ENCODE measurements at places on chromosomes 6 and 20.

- DNase-seq: no peak
Measured at GRCh38 chr6:114240796-114241195, 102.0 kb downstream of the HS3ST5 start.

DNA sequence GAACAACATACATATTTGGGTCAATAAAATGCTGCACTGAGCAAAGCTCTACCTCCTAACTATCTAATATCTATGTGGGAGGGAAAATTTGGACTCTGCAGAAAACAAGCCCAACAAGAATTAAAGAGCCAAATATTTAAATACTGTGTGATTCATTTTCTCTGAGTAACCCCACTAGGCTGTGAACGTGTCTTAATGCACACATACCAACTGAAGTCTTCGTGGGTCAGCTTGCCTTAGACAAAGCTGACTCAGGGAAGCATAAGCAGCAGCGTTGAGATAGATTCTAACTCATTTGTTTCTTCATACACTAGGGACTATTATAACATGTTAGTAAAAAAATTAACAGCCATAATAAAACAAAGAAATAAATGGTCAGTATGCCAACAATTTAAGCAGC lies 114.3 kb downstream of the GJA1 start:
- no peak for DNase-seq

GRCh38 chr20:62136283-62137091 lies 6.7 kb downstream of the PSMA7 start:
- DNase-seq: peak; percentile 61

DNA sequence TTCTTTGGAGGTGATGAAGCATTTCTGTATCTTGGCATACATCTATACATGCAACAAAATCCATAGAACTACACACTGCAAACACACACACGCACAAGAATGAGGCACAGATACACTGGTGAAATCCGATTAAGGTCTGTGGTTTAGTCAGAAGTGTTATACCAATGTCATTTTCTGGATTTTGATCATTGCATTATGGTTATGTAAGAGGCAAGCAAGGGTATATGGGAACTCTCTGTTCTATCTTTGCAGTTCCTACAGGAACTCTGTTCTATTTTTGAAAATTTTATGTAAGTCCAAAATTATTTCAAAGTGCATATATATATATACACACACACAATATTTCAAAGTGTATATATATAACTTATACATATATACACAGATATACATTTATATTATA lies 101.7 kb downstream of the SYNDIG1 start:
- no peak for DNase-seq

DNA sequence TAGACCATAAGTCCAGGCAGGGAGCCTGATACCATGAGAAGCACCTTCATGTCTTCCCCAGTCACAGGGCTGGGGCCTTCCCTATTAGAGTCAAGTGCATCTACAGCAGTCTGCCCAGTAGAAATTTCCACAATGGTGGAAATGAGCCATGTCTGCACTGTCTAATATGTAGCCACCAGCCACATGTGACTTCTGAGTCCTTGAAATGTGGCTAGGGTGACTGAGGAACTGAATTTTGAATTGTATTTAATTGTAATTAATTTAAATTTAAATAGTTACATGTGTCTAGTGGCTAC lies 300.2 kb downstream of the CLIC5 start:
- DNase-seq: no peak

DNA sequence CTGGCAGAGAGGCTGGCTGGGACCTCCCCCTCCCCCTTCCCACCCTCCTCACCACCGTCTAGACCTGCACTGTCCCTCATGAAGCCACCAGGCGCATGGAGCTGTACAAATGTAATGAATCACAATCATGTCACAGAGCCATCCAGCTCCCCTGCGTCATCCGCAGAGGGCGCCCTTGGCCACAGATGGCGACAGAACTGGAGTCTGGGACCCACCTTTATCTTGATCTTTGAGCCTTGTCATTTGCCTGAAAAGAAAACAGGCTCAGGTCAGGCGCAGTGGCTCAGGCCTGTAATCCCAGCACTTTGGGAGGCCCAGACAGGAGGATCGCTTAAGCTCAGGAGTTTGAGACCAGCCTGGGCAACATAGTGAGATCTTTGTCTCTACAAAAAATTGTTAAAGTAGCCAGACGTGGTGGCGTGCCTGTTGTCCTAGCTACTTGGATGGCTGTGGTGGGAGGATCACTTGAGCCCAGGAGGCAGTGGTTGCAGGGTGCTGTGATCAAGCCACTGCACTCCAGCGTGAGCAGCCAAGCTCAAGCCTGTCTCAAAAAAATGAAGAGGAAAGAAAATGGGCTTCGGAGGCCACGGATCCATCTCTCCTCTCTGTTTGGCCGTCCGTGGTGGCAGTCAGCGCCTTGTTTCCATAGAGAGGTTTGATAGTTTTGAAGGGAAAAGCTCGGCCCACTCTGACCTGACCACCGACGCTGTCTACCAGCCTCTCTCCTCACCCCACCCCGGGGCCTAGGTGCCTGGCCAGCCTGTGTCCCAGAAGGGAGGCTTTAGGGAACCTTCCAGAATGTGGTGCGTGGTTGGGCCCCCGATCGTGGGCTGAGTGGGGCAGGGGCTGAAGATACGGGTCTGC lies 6.2 kb downstream of the COL9A3 start:
- DNase-seq: peak; percentile 83

- no peak for DNase-seq
Measured at GRCh38 chr6:41694815-41695526, 40.4 kb downstream of the TFEB start.

- DNase-seq: no peak
Measured at GRCh38 chr20:38248133-38248532, 12.4 kb downstream of the KIAA1755 start.

DNA sequence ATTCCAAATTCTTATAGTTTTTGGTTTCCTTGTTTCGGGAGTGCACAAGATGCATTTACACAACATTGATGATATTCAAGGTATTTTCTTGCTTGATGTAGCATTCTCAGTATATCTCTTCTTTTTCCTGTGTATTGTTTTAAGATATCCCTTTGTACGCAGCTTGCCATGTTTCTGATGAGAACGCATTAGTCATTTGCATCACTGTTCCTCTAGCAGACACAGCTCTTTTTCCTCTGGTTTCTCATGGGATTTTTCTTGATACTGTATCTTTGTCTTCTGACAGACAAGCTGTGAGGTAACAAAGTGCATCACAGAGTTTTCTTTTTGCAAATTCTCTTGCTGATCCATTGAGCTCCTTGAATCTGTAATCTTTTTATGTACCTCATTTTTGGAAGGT lies 146.4 kb downstream of the SLC22A3 start:
- DNase-seq: no peak

DNA sequence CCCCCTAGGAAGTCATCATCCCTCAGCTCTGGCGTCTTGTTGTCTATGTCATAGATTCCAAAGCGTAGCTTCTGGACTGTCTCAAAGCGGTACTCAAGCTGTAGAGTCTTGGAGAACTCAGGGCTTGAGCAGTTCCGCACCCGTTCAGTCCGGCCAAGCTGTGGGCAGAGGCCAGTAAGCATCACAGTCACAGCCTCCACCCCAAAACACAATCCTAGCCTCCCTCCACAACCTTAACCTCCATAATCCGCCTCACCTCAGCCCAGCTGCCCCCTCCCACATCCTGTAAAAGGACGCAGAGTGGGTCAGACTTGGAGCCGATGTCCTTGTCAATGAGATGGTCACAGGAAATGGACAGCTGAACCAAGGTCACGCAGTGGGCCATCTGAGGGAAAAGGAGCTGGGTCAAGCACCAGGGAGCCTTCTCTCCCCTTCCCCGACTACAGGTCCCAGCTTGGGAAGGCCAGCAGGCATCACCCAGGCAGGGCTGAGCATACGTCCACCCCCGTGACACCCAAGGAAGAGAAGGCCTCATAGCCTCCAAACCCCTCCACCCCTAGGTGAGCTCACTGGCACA lies 17.0 kb downstream of the SPAG4 start:
- DNase-seq: no peak

DNA sequence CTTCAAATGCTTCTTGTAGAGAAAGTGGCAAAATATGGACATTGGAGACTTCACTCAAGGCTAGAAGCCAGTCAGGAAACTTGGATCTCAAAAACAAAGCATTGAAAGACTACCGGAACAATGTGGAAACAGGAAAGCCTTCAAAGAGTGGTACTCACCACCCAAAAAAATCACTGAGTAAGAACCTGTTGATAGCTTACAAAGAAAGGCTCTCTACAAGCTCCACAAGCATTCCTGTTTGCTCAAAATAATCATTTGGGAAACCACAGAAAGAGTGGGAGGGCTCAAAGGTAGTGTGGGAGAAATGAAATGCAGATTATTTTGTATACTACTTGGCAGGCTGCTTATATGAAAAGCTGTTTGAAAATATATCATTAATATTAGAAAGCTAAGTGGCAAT lies 9.5 kb upstream of the DST start:
- DNase-seq: peak; percentile 10

- no peak for DNase-seq
Measured at GRCh38 chr6:151917531-151918329, 110.2 kb downstream of the ESR1 start.

DNA sequence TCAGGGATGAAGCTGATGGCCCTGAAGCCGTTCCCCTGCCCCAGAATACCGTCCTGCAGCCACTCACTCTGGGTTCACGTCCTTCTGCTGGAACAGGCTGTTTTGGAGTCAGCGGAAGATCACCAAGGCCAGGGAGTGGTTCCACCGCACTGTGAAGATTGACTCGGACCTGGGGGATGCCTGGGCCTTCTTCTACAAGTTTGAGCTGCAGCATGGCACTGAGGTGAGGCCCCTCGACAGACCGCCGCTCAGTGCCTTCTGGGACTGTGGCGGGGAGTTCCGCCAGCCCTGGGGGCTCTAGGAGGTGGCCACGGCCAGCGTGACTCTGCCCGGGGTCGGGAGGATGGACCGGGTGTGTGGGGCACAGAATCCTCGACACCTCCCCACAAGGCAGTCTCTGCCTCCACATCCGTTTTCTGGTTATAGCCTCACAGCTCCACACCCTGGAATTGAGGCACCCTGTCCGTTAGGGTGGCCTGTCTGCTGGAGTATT lies 4.1 kb upstream of the C20orf204 start:
- no peak for DNase-seq

GRCh38 chr6:12350644-12351170 lies 60.5 kb downstream of the EDN1 start:
- DNase-seq: no peak

GRCh38 chr6:96015518-96016333 lies at the start of gene FUT9:
Gene FUT9, plus strand, starts transcription at chr6:96015974. Its CDS starts 187,182 bp downstream, at chr6:96203156.
- DNase-seq: peak; percentile 94

DNA sequence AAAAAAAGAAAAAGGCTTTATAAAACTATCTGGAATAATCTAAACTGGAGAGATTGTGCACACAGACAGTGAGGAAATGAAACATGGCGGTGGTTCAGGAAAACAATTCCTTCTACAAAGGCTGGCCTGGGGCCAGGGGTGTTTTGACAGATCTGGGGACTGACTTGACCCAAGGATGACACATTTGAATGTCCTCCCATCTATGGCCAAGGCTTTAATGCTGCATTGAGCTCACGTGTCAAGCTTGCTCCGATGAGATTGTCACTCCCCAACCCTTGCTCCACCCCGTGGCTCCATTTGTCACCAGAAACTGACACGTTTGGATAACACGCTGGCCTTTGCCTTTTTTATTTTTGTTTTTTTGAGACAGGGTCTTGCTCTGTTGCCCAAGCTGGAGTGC lies 156.1 kb downstream of the ZFP64 start:
- no peak for DNase-seq

DNA sequence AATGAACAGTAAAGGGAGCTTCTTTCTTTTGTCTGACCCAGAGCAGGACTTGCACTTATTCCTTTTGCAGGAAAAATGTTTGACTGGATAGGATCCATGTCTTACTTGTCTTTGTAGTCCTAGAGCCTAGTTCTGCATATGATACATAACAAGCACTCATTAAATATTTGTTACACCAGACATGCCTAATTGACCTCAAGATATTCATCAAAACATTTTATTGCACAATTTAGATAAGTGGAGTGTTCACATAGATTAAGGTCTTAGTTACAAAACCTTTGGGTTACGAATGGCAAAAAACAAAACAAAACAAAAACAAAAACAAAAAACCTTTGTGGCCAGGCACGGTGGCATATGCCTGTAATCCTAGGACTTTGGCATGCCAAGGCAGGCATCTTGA lies 735.8 kb upstream of the NRSN1 start:
- no peak for DNase-seq

DNA sequence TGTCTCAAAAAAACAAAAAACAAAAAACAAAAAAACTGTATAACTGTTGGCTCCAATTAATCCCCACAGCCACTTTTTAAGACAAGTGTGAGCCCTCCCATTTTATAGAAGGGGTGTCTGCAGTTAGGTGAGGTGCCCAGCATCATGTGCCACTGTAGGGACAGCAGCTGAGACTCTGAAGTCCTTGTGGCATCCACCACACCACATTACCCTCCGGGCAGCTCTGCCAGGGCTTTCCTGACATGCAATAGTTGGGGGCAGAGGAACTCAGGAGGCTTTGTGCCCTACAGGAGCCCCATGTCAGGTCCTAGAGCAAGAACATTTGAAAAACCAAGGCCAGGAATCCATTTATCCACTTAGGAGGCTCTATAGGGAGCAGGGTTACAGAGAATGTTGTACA lies 17.3 kb downstream of the PKIG start:
- DNase-seq: no peak

DNA sequence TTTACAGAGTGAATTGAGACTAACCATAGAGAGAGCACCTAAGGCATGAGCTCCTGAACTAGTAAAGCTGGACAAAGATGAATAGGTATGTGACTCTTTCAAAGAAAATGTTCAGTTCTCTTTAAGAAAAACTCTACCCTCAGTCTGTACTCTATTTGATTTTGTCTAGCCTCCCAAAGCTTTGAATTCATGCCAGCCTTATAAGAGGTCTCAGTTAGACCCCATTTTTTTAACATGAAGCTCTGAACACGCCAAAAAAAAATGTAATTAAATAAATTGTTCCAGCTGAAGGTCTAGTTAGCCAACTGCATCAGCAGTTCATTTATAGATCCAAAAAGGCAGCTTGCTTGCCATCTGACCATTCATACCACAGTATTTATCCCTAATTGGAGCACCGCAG lies 71.6 kb downstream of the COL9A1 start:
- DNase-seq: no peak

GRCh38 chr20:54221353-54221752 lies 13.5 kb downstream of the PFDN4 start:
- DNase-seq: peak; percentile 5

DNA sequence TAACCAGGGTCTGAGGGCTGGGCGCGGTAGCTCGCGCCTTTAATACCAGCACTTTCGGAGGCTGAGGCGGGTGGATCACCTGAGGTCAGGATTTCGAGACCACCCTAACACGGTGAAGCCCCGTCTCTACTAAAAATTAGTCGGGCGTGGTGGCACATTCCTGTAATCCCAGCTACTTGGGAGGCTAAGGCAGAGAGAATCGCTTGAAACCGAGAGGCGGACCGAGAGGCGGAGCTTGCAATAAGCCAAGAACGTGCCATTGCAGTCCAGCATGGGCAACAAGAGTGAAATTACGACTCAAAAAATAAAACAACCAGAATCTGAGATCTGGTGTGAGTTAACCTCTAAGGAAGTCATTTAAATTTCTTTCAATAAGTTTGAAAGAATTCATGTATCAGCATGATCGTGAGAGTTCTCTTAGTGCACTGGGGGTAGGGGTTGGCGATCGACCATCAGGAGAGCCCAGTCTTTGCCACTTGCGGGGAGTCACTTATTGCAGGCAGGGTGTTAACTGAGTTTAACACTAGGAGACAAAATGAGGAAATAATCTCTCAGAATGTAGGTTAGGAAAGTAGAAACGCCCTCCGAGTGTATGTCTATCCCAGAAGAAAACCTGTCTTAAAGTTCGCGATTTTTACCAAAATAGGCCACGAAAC lies 206.5 kb upstream of the ZNF184 start:
- no peak for DNase-seq
